Naive thymus-derived CD8-positive, alpha-beta T cell (primary cell): ENCODE measurements at places on chromosomes 16 and 17.

DNA sequence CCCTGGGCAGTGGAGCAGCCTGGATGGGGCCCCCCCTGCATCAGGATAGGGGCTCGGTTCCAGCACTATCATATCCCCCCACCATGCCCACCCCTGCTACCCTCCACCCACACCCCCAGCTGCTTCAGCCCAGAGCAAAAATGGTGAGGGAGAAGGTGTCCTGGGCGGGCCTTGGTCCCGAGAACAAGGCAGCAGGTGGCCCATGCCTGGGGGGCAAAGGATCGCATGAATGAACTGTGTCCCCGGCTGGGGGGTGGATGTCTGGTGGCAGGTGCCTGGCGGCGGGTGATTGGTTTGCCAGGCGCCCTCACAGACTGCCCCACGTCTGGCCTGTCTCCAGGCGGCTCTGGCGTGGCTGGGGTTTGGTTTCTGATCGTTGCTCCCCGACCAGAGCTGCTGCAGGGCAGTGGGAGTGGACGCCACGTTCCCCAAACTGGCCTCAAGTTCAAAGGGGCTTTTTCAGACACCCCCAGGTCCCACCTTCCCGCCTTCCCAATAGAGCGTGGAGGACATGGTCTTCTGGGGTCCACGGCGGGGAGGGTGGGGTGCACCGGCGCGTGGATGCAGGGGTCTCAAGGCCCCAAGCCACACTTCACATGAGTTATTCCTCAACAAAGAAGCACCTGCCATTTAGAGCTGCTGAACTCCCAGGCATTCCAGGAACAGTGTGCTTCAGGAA lies 12.6 kb downstream of the UTS2R start:
- DNase-seq, result peak; percentile 26

DNA sequence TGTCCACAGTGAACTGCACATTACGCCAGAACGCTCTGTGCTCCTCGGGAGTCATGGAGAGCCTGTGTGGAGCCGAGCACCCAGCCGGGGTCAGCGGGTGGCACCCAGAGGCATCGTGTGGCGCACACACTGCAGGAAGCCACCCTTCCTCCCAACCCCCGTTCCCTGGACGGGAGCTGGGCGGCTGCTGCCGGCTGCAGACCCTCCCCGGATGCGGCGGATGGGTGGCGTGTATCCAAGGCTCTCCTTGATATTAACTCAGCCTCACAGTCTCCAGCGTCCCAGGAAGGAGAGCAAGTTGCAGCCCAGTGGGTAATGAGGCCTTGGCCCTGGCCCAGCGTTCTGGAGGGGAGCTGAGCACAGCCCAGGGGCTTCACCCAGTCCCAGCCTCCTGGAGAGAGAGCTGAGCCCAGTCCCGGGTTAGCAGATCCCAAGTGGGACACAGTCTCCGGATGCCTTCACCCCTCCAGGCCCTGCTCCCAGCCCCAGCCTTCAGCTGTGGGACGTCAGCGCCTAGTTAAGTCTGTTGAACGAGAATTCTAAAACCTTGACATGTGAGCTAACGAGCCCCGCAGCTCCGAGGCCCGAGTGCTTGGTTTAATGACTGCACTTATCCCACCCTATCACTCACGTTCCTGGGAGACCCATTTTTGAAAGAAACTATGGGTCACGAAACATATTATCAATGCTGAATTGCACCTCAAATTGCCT lies 86.6 kb downstream of the TBC1D16 start:
- no peak for DNase-seq

- no peak for DNase-seq
Measured at GRCh38 chr16:53515259-53515658, 12.2 kb upstream of the AKTIP start.

DNA sequence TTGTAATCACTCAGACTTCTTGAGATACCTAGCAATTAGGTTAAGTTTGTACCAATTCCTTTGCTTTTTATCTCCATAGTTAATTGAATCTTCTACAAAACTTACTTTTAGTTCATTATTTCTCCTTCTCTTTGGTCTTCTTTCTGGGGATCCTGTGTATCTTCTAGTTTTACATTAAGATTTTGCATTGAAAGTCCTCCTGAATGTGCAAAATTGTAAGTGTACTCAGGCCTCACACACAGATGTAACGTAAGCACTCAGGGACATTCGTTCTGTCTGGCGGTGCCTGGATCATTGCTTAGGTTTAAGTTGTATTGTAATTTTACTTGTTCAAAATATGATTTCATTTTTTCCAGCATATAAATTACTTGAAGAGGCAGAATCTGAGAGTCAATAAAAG lies 222.6 kb upstream of the CPHXL start:
- no peak for DNase-seq

DNA sequence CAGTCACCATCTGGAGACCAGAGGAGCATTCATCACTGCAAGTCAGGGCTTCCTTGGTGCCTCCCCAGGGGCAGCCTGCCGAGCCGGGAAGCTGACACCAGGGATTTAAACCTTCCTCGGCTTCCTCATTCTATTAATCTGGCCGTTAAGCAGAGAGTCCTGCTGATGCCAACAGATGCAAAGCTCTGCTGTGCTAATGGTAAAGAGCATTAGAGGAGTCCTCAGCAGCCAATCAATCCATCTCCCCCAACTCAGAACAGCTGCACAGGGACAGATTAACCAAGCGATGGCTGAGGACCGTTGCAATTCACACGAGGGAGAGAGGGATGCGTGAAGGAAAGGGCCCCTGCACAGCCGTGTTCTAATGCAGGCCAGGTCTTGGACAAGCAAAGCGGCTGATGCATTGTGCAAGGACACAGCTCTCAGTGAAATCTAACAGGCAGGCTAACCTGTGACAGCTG lies 116.6 kb downstream of the XYLT1 start:
- DNase-seq, result no peak

DNA sequence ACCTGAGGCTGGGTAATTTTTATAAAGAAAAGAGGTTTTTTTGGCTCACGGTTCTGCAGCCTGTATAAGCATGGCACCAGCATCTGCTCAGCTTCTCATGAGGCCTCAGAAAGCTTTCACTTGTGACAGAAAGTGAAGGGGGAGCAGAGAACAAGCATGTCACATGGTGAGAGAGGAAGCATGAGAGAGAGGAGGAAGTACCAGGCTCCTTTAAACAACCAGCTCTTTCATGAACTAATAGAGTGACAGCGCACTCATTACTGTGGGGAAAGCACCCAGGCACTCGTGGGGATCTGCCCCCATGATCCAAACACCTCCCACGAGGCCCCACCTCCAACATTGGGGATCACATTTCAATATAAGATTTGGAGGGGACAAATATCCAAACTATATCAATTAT lies 86.8 kb downstream of the USP32 start:
- no peak for DNase-seq
